ENCODE measurements at places on chromosomes 11 and 22.

- no peak for DNase-seq
Observed at GRCh38 chr22:50505776-50506610, 1.5 kb downstream of the LMF2 start.

DNA sequence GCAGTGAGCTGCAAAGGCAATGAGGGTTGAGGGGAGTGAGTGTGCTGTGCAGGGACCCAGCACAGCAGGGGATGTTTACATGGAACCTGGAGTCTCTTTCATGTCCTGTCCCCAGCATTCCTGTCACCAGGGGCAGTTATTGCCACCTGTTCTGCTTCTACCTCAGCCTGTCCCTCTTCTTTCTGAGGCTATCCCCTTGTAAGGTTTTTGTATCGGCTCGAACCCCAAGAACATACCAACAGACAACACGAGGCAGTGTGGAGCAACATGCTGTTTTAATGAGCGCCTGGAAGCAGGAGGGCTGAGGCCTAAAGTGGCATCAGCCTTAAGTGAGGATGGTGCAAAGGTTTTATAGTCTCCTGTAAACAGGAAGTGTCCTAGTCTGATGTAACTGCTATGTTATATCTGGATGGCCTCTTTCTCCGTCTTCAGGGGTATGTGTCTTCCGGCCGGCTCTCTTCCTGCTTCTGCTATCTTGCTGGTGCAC is 3.9 kb downstream of the SCGB2A2 start:
- DNase-seq: no peak

GRCh38 chr11:44622190-44622650 is 56.8 kb downstream of the CD82 start:
- DNase-seq: no peak

GRCh38 chr22:37664249-37665101 is 6.0 kb downstream of the PDXP start:
- DNase-seq: no peak

DNA sequence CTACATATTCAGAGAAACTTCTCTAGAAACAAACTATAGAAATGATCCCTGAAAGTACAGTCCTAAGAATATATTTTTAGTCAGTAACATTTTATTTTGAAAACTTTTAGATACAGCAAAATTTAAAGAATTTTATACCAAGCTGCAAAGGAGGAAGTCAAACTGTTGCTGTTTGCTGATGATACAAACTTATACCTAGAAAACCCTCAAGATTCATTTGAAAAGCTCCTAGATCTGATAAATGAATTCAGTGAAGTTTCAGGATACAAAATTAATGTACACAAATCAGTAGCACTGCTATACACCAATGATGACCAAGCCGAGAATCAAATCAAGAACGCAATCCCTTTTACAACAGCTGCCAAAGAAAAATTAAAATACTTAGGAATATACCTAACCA is 10.1 kb downstream of the ZBTB44 start:
- DNase-seq: no peak

DNA sequence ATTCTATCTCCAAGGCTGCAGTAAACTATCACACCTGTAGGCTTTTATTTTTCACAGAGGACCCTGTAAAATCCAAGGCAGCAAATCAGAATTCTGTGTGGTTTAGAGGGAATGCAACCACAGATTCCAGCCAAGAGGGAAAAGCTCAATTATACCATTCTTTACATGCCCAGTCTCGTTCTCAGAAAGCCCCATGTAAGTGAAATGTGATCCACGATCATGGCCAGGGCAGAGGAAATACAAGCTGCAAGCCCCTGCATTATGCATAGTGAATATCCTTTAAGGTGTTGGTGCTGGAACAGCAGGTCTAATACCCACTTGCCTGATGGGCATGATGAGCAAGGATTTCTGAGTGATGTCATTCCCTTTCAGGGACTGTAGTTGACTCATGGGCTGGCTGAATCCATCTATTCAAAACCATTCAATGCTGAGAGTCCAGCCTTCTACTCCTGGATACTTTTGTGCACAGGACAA is 198.7 kb upstream of the MTMR2 start:
- no peak for DNase-seq

DNA sequence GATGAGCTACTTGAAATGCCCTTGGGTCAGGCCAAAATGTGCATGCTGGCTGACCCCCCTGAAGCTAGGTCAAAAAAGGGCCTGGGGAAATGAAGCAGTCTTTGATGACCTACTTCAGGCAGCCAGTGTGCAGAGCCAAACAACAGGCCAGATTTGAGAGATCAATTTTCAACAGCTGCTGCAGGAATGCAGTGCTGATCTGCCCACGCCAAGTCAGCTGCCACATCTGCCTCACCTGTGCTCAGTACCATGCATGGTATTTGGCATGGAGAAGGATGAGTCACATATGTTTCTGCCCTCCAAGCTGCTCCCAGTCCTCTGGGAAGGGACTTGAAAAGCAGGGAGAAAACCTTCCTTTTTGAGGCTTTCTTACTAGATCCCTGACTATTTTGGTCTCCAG is 35.8 kb downstream of the MTNR1B start:
- DNase-seq: no peak

- DNase-seq: no peak
Observed at GRCh38 chr11:1576825-1577224, 4.8 kb upstream of the DUSP8 start.

DNA sequence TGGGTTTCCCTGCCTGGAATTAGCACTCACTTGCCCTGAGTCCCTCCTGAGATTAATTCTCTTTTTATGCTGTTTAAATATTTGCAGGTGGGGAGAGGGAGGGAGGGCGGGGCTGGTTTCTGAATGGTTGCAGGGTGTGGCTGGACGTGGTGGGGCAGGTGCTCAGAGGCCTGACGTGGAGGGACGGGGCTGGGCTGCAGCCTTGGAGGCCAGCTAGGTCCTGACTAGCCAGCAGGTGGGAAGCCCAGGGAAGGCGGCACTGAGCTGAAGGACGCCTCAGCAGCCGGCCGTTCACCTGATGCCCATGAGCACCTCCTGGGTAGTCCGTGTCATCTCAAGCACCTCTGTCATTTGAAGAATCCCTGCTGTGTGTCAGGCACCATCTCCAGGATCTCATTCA is 21.3 kb downstream of the SGSM1 start:
- no peak for DNase-seq

DNA sequence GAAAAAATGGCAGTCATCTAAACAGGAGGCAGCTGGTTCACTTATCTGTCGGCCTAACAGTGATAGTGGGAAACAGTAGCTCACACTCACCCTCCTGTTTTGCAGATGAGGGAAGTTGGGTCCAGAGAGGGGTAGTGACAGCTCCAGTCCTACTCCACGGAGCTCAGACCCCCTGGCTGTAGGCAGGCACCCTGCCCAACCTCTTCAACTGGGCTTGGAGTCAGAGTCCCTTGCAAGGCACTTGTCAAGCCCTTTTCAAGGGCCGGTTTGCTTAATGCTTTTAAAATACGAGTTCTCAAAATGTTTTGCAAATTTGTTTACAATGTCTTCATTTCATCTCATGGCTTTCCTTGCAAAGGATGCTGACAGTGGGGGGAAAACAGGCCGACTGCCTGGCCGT is 75.1 kb downstream of the BMAL1 start:
- no peak for DNase-seq

DNA sequence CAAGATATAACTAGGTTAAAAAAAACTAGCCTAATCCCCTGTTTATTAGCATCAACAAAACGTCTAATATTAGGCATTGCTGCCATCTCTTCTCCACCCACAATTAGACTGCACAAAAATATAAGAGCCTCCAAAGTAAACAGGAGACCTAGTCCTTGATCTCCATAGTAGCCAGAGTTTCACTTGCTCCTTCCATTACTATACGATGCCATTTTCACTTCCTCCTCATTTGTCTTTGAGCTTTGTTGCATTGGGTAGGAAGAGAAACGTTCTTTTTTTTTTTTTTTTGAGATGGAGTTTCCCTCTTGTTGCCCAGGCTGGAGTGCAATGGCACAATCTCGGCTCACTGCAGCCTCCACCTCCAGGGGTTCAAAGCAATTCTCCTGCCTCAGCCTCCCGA is 42.3 kb upstream of the RDX start:
- no peak for DNase-seq

GRCh38 chr11:28860893-28861292 is 752.7 kb downstream of the METTL15 start:
- DNase-seq: no peak

GRCh38 chr11:77506857-77507256 is 33.0 kb upstream of the PAK1 start:
- DNase-seq: peak; percentile 28

GRCh38 chr11:450809-451451 is 851 bp downstream of the PTDSS2 start:
- DNase-seq: peak; percentile 68

DNA sequence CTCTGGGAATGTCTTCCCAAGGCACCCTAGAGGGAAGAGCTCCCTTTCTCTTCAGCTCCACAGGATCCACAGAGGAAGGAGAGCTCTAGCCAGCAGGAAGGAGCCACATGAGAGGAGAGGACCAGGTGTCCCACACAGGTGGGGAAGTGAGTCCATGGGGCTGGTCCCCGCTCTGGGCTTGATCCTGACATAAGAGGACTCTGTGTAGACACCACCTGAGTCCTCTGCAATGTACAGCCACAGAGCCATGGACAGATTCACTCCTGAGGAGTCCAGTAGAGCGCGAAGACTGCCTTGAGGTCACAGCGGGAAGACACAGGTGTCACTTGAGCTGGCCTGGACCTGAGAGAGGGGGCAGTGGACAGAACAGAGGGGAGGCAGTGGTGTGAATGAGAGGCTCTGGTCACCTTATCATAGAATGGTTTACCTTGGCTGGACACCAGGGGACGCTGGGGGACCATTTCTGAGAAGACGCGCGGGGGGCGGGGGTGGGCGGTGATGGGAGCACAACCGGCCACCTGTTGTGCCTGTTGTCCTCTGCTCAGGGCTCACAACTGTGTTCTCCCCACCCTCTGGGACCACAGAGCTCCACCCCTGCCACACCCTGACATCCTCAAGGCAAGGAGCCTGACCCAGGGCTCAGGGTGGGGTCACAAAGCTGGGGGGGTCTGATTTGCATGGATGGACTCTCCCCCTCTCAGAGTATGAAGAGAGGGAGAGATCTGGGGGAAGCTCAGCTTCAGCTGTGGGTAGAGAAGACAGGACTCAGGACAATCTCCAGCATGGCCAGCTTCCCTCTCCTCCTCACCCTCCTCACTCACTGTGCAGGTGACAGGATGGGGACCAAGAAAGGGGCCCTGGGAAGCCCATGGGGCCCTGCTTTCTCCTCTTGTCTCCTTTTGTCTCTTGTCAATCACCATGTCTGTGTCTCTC is 128.2 kb downstream of the ZNF280B start:
- no peak for DNase-seq

DNA sequence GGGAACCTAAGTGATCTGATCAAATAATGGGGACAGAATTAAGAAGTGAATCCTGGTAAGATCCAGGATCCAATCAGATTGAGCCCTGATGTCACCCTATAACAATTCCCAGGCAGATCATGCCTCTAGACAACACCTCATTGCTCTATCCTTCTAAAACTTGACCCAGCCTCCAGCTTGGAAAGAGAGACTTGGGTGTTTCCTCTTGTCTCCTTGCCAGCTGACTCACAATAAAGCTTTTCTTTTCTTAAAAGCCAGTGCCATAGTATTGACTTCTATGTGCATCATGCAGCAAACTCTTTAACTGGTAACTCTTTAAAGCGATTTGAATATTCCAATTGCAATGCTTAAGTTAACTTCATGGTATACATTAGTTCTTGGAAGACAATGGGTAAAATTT is 109.6 kb upstream of the CHORDC1 start:
- no peak for DNase-seq

GRCh38 chr22:39367035-39367434 is 17.2 kb downstream of the SYNGR1 start:
- DNase-seq: no peak
